Peyer's patch (tissue), 4 donors: ENCODE measurements at places on chromosomes 7 and 10.

GRCh38 chr10:124308811-124309210, 109.9 kb downstream of the OAT start:
- DNase-seq: no peak

DNA sequence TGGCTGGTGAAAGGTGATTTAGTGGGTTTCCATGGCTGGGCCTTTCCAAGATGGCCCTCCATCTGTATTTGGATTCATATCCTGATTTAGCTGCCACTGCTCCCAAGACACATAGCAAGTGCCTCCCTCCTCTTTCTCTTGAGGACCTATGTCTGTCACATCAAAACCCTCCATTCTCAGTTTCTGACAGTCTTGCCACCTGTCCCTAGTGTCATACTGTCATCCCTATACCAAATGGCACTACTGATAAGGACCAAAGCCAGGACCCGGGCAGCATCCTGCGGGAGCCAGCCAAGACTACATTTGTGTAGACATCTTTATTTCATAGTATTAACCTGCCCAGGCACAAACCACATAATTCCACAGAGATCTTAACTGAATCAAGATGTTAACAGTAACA, 34.8 kb downstream of the PNLIPRP2 start:
- no peak for DNase-seq

DNA sequence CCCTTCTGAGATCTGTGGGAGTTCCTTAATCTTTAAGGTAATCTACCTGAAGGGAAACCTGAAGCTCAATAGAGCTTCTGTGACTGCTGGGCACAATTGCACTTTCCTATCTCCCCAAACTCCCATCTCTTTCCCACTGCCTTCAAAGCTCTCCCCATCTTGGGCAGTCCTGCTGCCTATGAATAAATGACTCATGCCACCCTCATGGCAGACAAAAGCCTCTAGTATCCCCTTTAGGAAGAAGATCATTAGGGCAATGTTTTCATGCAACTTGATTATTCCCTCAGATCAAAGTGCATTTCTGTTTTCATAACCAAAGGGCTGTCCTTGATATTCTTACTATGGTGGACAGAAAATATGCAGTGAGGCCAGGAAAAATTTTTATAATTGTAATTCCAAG, 704.9 kb upstream of the LRRN3 start:
- DNase-seq: no peak

DNA sequence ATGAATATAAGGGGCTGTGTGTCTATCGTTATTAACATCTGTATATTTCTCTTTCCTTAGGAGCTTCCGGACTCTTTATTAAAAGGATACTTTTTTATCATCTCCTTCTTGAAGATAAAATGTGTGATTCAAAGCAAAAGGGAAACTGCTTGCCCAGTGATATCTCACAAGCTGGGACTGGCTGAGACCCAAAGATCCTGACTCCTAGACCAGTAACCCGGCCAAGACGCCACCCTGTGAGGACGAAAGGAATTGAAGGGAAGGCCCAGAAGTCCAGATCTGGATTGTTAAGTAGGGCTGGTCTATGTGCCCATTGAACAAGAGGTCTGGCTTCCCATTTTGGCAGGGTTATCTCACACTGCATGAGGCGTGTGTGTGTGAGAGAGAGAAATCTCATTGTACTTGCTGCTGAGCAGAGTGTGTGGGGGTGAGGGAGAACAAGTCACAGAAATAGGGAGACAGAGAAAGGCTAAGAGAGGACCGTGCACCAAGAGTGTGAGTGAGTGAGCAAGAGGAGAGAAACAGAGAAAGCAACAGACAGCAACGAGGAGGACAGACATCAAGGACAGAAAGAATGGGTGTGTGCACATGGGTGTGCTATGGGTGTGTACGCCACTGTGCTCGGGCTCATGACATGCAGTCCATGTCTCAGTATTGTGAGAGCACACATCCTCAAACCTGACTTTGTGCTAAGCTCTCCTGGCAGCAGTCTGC, 75.4 kb downstream of the PLXNA4 start:
- peak; percentile 55 for DNase-seq

- no peak for DNase-seq
Observed at GRCh38 chr10:49526619-49527018, 12.3 kb downstream of the ERCC6 start.

DNA sequence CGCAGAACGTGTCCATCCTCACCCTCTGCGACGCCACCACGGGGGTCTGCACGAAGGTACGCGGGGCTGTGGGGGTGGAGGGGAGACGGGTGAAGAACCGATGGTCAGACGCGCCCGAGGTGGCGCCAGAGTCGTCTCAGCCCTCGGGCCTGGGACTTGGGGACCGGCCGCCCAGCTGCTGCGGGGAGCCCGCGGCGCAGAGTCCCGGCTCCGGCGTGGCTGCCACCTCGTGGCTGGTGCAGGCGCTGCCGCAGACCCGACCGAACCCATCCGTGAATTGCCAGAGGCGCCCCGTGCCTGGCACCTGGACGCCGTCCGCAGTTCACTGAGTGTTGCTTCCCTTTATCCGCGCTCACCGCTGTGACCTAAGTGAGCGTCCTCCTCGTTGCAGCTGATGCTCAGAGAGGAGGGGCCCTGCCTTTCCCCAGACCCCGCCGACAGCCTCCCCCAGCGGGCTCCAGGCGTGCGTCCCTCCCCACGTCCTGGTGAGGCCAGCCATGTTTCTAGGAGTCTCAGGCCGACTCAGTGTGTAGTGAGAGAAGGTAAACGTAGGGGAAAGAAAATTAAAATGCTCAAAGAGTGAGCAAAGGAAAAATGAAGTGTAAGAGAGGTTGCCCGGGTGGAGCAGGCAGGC, 208.7 kb downstream of the PAXIP1 start:
- no peak for DNase-seq

- DNase-seq: no peak
Observed at GRCh38 chr10:81909453-81909852, 34.5 kb downstream of the NRG3 start.

DNA sequence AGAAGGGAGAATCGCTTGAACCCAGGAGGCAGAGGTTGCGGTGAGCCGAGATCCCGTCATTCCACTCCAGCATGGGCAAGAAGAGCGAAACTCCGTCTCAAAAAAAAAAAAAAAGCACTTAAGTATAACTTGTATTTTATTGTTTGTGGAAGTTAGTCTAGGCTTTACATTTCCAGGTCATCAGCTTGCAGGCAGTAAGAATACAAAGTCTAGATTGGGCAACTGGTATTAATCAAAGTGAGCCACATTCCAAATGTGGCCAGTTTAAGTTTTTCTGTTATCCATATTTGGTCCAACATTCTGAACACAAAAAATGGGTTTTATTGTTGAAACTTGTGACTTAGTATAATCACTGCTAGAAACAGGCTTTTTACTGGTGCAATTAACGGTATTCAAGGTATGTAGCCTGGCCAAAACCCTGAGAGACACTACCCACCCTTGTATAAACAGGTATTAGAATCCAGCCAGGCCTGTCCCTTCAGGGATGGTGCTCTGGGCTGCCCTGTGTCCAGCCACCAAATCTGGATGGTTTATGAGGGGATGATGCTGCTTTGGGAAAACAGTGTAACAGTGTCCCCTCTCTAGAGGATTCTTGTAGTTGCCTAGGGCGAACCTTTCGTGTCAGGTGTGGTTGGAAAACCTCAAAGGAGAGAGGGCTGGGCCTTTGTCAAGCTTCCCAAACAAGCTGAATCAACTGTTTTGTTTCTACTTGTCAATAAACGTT, 122.1 kb upstream of the EFCAB10 start:
- no peak for DNase-seq

- no peak for DNase-seq
Observed at GRCh38 chr10:1669433-1669832, 67.9 kb downstream of the ADARB2 start.

- peak; percentile 65 for DNase-seq
Observed at GRCh38 chr10:132248455-132249225, 59.1 kb downstream of the STK32C start.

DNA sequence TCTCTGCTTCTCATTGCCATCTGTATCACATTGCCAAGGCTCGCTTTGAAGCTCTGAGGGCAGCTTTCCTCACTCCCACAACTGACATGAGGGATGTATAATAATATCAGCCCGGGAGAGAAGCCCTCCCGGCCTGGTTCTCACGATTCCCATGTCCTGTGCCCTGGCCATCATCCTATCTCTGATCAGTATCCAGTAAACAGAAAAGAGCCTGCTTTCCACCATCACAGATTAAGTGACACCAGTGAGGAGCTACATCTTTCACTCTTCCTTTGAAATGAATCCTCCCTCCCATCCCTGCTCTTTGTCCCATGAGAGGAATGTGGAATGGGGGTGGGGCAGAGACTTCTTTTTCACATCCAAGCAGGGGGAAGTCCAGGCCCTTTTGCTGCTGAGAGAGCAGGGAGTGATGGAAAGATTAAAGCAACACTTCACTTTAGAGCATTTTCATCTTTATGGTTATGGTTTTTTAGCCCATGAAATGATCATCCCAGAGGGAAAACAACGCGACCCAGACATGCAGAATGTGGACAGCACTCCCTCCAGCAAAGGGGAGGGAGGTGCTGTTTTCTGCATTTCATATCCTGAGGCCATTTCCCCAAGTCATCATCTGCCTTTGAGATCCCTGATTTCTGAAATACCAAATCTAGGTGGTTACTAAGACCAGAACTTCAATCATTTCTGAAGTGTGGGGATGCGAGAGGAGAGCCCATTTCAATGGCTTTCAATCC, 84.6 kb upstream of the LYZL1 start:
- no peak for DNase-seq

DNA sequence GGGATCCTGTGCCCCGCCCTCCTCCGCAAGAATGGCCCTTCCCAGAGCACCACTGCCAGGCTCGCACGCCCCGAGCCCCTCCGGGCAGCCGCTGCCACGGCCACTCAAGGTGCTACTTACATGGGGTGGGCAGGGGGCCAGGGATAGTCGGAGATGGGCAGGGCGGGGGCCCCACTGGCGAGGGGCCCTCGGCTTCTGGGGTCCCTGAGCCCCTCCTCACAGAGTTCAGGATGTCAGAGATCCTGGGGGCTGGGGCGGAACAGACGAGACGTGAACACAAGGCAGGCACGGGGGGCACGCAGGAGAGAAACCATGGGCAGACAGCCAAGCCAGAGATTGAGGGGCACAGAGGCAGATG, 25.6 kb downstream of the YKT6 start:
- DNase-seq: no peak

DNA sequence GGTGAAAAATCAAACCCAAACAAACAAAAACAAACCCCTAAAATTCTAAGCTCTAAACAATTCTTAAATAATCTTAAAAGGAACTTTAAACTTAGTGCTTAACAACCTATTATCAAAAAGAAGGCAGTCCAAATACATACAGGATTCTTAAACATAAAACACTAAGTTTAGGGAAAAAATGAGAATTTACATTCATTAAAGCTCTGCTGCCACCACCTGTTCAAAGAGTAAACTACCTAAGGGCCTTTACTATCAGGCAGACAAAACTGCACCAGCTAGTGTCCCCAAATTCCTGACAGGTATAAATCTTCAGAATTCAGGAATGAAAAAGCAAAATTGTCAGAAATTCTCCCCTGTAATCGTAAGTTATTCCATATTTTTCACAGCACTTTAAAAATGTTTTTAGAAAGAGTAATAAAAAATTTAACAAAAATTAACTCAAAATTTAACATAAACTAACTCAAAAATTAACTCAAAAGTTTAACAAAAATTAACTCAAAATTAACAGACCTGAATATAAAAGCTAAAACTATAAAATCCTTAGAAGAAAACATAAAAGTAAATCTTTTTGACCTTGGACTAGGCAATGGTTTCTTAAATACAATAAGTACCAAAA, 55.1 kb downstream of the PDZD8 start:
- no peak for DNase-seq
